Urothelium cell line (cell line): ENCODE measurements at places on chromosomes 2 and 18.

DNA sequence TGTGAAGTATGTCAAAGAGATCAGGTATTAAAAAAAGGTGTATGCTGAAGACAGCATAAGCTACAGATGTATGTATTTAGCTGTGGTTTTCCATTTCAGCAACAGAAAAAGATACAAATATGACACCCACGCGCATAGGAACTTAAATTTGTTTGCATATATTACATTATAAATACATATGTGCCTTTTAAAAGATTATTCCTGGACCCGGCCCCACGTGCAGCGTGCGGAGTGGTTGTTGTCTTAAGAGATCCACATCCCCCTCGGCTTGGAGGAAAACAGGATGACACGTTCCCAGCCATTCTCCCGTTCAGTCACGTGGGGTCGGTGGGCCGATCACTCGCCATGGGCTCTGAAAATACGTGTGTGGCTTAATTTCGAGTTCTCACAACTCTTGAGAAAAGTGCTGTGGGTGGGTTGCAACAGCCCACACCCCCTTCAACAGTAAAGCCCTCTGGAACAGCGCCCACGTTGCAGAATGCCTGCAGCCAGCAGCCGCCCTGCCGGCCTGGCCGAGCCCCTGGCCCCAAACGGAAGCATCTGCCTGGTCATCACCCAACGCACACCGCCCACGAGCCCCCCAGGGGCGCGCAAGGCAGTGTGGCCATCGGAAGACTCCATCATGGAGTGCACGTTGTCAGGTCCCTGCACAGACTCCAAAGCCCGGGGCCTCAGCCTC, 18.6 kb upstream of the KCNG2 start:
- DNase-seq, result no peak

GRCh38 chr18:68148863-68149262, 566.0 kb downstream of the TMX3 start:
- peak; percentile 1 for DNase-seq

GRCh38 chr18:70985948-70986347, 697.1 kb downstream of the SOCS6 start:
- DNase-seq, result no peak

DNA sequence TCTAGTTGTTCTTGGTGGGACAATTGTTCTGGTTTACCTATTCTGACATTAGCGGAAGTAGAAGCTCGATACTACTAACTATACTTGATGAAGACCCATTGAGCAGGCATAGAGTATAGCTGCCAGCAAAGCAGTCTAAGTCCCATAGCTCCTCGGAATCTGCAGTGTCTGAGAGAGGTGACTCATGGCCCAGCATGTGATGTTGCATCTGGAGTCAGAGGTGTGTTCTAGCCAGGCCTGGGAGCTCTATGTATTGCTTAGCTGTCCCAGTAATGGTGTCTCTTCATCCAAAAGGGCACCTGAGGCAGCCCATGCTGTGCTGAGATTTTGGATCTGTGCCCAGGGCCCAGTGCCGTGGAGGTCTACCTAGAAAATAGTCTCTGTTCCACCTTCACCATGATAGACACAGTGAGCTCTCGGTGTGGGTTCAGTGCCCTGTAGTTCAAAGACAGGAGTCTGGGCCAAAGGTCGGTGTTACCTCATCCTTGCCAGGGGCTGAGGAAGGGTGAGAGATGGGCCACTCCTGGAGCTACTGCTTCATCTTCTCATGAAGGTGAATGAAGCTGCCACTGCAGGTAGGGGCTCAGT, 47.3 kb downstream of the MEX3C start:
- DNase-seq, result peak; percentile 23

DNA sequence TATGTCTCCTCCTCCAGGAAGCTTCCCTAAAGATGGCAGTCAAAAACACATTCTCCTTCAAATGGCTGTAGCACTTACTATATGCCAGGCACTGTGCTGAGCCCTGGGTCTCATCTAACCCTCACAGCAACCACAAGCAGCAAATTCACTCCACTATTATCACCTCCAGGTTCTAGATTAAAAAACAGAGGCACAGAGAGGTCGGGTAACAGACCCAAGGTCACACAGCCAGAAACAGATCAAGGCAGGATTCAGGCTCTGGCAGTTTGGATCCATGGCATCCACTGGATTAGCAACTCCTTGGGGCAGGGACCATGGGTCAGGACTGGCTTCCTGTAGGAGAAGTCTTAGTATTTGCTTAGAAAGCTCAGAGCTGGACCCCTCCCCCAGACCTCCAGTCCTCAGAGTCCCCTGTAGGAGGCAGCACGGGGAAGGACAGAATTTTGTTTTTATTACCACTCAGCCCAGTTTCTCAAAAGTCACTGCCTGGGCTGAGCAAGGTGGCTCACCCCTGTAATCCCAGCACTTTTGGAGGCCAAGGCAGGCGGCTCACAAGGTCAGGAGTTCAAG, 34.4 kb downstream of the ZFP36L2 start:
- DNase-seq, result no peak
